GM04503 (cell line): ENCODE measurements at places on chromosomes 6 and 20.
A peak's percentile ranks its signal among the peaks of the same experiment; 100 is the strongest.

DNA sequence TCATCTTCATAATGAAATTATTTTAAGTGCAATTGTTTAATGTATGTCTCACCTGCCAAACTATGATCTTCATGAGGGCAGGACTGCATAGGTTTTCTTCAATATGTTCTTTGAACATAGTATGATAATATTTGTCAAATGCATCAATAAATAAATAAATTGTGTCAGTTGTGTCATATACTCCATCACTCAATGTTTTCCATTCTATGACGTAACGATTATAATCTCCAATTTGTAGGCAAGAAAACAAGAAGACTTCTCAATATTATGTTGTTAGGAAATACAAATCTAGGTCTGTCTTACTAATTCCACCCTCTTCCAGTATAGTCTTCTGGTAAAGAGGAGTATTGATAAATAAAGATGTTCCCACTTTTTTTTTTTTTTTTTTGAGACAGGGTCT is 858.1 kb downstream of the MAFB start:
- DNase-seq: no peak

GRCh38 chr6:15793288-15793687 is 130.5 kb upstream of the DTNBP1 start:
- peak; percentile 28 for DNase-seq

DNA sequence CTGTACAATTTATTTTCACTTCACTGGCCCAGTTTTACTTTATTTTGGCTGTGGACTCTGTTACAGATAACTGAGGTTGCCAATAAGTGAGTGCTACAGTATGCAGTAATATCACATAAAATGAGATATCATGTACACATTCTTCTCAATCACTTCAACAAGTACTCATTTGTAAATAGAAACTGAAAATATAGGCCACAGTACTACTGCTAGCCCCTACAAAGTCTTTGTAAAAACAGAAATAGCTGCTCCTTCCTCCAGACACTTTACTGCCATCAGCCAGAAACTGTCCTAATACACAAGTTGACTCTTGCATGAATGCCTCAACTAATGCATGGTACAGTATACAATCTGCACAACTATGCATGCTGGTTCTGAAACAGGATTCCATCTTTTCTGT is 9.2 kb downstream of the DTNBP1 start:
- DNase-seq: no peak

- no peak for DNase-seq
Observed at GRCh38 chr6:39843305-39844020, 51.3 kb downstream of the DAAM2 start.

- DNase-seq: no peak
Observed at GRCh38 chr6:15464211-15464725, 198.6 kb downstream of the DTNBP1 start.

DNA sequence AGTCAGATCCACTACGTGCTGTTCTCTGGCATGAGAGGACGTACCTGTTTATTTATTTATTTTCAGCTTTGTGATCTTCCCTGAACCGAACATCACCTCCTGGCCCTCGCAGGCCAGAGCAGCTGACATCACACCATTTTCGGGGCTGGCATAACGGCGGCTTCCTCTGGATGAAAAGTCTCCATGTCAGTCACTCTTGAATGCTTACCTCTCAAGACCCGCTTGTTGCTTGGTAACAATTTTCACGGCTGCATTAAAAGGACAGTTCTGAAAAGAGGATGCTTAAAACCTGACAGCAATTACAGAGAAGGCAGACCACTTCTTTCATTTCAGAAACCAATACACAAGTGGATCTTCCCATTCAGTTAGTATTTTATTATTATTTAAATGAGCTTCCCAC is 159.8 kb upstream of the CDH4 start:
- no peak for DNase-seq

GRCh38 chr6:166341464-166341863 is 881 bp downstream of the SFT2D1 start:
- DNase-seq: no peak

- no peak for DNase-seq
Observed at GRCh38 chr6:118843685-118844390, 50.1 kb upstream of the ASF1A start.

GRCh38 chr6:53300656-53301551 is 47.8 kb downstream of the ELOVL5 start:
- DNase-seq: no peak

DNA sequence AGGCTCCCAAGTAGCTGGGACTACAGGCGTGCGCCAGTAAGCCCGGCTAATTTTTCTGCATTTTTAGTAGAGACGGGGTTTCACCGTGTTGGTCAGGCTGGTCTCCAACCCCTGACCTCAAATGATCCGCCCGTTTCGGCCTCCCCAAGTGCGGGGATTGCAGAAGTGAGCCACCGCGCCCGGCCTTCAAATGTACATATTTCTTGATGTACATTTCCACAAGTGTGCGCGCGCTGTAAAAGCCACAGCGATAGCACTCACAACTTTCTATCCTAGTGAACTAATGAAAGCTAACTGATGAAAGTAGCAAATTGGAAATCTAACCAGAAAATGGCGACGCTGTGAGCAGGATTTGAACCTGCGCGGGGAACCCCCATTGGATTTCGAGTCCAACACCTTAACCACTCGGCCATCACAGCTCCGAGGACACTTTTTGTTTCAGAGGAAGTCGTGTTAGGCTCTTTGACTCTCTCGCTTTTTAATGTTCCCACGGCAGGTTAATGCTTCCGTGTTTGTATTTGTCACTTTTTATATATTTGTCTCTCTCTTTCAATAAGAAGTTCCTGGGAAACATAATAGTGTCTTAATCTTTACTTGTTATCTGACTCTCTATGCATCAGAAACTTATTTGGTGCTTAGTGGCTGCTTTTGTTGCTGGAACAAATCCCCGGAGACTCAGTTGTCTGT is 199.4 kb upstream of the ZNF184 start:
- DNase-seq: no peak

GRCh38 chr6:85404564-85405174 is 45.2 kb upstream of the NT5E start:
- DNase-seq: peak; percentile 88

DNA sequence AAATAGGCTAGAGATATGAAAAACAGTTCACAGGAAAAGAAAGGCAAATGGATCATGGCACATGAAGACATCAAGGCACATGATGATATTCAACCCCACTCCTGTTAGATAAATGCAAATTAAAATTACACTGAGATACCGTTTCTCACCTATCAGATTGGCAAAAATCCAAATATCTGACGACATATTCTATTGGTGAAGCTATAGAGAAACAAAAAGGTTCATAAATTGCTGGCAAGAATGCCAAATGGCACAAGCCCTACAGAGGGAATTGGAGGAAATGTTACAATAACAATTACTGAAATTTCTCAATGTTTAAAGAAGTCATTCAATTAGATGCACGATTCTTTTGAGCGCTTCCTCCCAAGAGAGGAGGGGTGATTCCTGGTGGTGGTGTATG is 45.3 kb upstream of the DSN1 start:
- DNase-seq: no peak

- DNase-seq: peak; percentile 37
Observed at GRCh38 chr6:27684264-27685211, 211.6 kb upstream of the ZNF184 start.

DNA sequence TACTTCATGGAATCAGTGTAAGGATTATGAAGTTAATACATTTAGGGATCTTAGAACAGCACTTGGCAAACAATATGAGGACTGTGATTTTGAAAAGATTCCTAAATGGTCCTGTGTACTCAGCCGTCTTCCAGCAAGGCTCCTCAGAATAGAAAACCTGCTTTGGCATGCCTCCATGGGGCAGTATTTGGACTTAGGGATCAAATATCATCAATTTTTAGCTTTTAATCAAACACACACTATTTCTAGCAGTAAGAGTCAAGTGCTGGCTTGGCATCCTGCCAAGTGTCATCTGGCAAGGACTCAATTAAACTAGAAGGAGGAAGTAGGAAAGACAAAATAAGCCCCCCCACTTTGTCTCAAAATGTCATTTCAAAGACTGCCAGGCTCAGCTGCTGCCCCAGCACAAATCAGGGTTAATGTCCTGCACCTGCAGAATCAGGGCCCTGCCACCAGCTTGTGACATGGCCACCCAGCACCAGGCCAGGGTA is 40.8 kb downstream of the IYD start:
- DNase-seq: no peak

DNA sequence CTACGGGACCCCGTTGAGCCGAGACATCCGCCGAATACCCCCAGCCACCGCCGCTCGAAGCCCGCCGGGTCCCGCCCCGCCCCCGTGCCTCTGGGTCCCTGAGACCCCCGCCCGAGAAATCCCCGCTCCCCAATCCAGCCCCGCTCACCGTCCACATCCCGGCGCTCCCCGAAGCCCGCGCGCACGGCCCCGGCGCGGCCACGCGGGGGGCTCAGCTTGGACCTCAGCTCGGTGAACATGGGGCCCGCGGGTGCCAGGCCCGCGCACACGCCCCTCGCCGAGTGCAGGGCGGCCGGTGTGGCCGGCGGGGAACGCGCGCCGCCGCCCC is 249 bp downstream of the SAMD10 start:
- DNase-seq: no peak

GRCh38 chr6:90219209-90219985 is 77.2 kb downstream of the BACH2 start:
- peak; percentile 44 for DNase-seq

GRCh38 chr6:1426416-1426815 is 37.0 kb downstream of the FOXF2 start:
- no peak for DNase-seq

DNA sequence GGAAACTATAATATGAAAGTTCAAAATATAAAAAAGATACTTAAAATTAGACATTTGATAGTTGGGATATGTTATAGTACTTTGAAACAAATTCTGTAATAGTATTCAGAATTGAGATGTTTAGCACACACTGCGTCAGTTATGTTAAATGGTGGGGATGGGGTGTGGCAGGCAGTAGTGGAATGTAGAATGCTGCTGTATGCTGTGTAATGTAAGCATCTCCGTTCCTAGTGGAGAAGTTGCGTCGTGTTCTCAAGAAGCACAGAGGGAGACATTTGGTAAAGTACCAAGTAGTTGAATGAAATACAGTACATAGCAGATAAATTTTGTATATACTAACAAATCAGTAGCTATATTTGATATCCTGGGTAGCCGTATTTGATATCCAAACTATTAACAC is 192.4 kb downstream of the ZFAND3 start:
- no peak for DNase-seq

GRCh38 chr6:85669735-85670194 is 27.1 kb upstream of the SYNCRIP start:
- no peak for DNase-seq

DNA sequence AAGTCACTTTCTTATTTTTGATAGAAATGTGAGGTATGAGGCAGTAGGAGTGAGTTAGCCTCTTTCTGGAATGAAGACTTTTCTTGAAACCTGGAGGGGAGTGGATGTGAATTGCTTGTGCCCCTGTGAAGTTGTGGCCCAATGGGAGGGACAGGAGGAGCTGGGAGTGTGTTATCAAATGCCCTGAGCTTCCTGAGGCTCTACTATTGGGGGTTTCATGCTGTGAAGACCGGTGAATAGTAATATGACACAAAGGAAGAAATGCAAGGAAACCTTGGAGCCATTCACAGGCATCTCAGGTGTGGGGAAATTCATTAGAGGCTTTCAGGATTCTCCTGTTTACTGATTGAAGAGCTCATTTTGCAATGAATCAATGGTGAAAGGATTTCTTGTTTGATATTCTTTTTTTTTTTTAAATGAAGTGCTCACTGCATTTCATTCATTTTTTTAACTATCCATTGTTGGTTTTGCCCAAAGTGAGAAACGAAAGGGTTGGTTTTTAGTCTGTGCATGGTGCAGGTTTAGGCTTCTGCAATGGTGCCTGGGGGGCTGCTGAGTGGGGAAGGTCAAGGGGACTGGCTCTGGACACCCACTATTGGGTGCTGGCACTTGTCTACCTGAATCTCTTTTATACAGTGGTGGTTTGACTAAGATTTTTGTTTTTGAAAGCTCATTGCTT is 8.2 kb downstream of the RNF144B start:
- DNase-seq: no peak

GRCh38 chr20:21808863-21809664 is 103.6 kb downstream of the PAX1 start:
- DNase-seq: no peak

- no peak for DNase-seq
Observed at GRCh38 chr6:1326535-1327121, 14.7 kb downstream of the FOXQ1 start.

GRCh38 chr20:37856932-37857660 is 45.8 kb upstream of the VSTM2L start:
- DNase-seq: peak; percentile 50

DNA sequence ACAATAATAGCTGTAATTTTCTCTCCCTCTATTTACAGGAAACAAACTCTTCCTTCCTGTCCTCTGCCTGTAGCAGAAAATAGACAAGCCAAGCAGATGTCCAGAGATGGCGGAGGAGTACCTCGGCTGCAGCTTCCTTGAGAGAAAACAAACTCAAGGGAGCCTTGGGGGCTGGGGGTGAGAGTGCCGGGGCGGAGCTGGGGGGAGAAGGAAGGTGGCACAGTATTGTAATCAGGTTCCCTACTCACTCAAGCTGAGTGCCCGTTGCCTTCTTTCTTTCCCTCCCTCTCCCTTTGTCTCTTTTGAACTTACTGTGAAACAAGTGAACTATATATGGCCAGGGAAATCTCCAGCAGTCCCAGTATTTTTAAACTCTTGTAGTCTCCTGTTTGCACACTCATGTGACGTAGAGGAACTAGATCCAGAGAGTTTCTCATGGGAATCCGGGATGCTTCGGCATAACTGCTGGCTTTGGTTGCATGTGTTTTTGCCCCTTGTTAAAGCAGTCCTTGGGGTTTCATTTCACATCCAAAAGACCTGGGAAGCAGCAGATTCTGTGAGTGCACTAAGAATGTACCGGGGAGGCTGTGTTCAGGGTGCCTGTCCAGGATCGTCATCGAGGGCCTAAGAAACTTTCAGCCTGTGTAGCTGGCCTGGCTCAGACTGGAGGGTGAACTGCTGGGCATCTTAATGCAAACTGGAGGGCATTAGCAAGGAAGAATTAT is 44.6 kb upstream of the HDDC2 start:
- DNase-seq: no peak

DNA sequence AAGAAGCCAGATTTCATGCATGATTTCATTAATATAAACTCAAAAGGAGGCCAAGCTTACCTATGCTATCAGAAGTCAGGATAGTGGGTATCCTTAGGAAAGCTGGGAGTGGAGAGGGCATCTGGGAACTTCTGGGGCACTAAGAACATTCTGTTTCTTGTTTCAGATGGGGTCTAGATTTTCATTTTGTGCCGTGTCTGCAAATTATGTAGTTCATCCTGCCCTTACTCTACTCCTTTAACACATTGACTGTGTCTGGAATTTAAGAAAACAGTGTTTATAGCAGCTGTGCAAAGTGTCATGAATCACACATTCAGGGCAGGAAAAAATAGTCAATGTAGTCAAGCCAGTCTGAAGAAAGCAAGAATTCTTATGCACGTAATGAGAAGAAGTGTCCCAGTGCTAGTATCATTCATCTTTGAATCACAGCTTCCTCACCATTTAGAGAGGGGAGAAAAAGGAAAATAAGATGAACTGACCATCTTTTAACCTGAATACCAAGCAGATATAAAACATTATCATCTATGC is 11.6 kb upstream of the SPTLC3 start:
- no peak for DNase-seq

GRCh38 chr6:136465766-136466303 is 84.4 kb downstream of the MAP7 start:
- DNase-seq: no peak
